ENCODE measurements at places on chromosomes 11 and 22. TPM values are rescaled to one million over a fixed set of nuclear protein-coding genes. Genes with fewer than 3 reads are reported as not detected.

Gene LDLRAD3
- total RNA-seq: 25.3 TPM

Gene NUDT22
- 38.8 TPM for total RNA-seq

Gene CHRNA10
- total RNA-seq: 1.7 TPM

Gene KDM4E
- not detected for total RNA-seq

Gene CECR2
- 0.05 TPM for total RNA-seq

Gene CHST1
- 2.3 TPM for total RNA-seq

Gene CHKA
- 30.3 TPM for total RNA-seq

Gene SLC35E4
- 7.3 TPM for total RNA-seq

Gene PCNX3
- total RNA-seq: 33.0 TPM

Gene ME3
- 17.2 TPM for total RNA-seq

Gene OVCH2
- total RNA-seq: not detected

Gene RTN4RL2
- 94.8 TPM for total RNA-seq

Gene MUC15
- total RNA-seq: not detected

Gene GGTLC2
- total RNA-seq: not detected

Gene LRFN4
- 106 TPM for total RNA-seq

Gene SYT9
- total RNA-seq: 0.16 TPM

Gene ANO1
- total RNA-seq: 2.7 TPM

Gene PDGFD
- 6.8 TPM for total RNA-seq

Gene OR5B21
- total RNA-seq: not detected

Gene CELF1
- 50.5 TPM for total RNA-seq

Gene CARD16
- total RNA-seq: not detected

Gene FJX1
- total RNA-seq: 39.3 TPM

Gene OR8D1
- not detected for total RNA-seq

Gene ART5
- 0.27 TPM for total RNA-seq

Gene MUC5AC
- 1.5 TPM for total RNA-seq

Gene ACP2
- total RNA-seq: 22.2 TPM

Gene NCAM1
- not detected for total RNA-seq

Gene KRTAP5-8
- total RNA-seq: not detected

Gene CCDC15
- total RNA-seq: 0.67 TPM

Gene RHOD
- total RNA-seq: 49.4 TPM

Gene PIWIL4
- total RNA-seq: 0.39 TPM

Gene PANX3
- total RNA-seq: not detected

Gene RBX1
- 56.0 TPM for total RNA-seq

Gene MMP1
- total RNA-seq: 0.78 TPM

Gene GDPD4
- total RNA-seq: not detected

Gene GGTLC3
- total RNA-seq: not detected

Gene CARNS1
- total RNA-seq: 0.14 TPM

Gene EFCAB6
- total RNA-seq: 0.45 TPM

Gene CRYBB2
- not detected for total RNA-seq

Gene OR8K1
- total RNA-seq: not detected

Gene IGLL1
- total RNA-seq: not detected

Gene APOBEC3F
- 1.7 TPM for total RNA-seq

Gene FAM227A
- 0.64 TPM for total RNA-seq

Gene PHOX2A
- not detected for total RNA-seq

Gene ZBED4
- total RNA-seq: 12.3 TPM

Gene SEC14L2
- 82.5 TPM for total RNA-seq

Gene HOATZ
- not detected for total RNA-seq

Gene IL18
- total RNA-seq: 107 TPM

Gene F2
- total RNA-seq: 2.2 TPM

Gene OR8K5
- not detected for total RNA-seq

Gene OR8H3
- total RNA-seq: not detected

Gene RAPSN
- not detected for total RNA-seq

Gene KCNJ11
- 1.3 TPM for total RNA-seq

Gene KIAA1671
- 12.7 TPM for total RNA-seq

Gene MS4A15
- not detected for total RNA-seq

Gene ADORA2A
- 0.48 TPM for total RNA-seq

Gene MFNG
- total RNA-seq: 2.5 TPM

Gene RFPL1
- total RNA-seq: not detected

Gene SPTBN2
- 10.3 TPM for total RNA-seq

Gene KMT5B
- total RNA-seq: 22.4 TPM

All from A549 treated with GW870086 at 1 μM for 4 hours (cell line).